CD4-positive, alpha-beta T cell treated with Interleukin-17A for 1 hour (primary cell): ENCODE measurements at places on chromosomes 2 and 18.

- no peak for DNase-seq
Measured at GRCh38 chr2:88574445-88574844, 52.8 kb downstream of the EIF2AK3 start.

DNA sequence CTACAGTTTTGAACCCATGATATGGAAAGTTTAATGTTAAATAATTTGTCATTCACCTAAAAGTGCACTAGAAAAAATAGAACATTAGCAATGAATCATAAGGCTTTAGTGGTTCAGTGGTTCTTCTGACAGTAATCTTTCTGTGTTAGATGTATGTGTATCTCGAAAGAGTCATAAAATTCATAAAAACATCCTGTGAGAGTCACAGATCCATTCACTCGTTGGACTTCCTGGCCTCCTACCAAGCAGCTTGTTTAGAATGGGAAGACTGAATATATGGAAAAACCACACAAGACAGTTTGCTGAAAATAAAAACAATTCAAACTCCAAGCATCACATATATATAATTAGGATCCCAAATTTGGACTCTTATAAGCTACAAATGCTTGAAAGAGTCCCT, 34.8 kb downstream of the ADNP2 start:
- DNase-seq = no peak

DNA sequence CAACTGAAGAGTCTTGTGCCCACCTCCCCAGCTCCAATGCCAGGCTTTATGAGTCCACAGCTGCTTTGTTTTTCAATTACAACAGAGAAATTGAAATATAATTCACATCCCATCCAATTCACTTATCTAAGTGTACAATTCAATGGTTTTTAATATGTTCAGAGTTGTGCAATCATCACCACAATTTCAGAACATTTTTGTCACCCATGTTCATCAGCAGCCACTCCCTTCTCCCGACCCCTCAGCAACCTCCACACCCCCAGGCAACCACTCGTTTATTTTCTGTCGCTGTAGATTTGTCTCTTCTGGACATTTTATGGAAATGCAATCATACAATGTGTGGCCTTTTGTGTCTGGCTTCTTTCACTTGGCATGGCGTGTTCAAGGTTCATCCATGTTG, 23.3 kb downstream of the INHBB start:
- DNase-seq = no peak

- DNase-seq = no peak
Measured at GRCh38 chr2:11101430-11101829, 53.8 kb upstream of the SLC66A3 start.

- DNase-seq = no peak
Measured at GRCh38 chr18:51100385-51101120, 70.5 kb downstream of the SMAD4 start.

DNA sequence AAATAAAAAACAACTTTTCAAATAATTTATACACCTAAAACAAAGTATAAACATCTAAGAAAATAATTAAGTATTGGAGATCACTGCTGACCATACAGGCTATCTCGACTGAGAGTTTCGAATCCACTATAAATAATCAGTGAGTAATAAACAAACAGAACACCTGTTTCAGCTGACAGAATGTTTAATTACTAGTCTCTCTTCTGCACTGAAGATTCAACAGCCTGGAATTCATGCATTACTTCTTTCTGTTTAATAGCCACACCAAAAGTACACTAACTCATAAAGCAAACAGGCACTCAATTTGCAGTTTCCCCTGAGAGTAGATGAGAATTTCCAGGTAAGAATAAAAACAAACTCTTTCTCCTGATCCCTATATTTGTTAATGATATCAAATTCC, 138.5 kb downstream of the RBMS1 start:
- DNase-seq = no peak
